ENCODE measurements at places on chromosomes 12 and 14.

DNA sequence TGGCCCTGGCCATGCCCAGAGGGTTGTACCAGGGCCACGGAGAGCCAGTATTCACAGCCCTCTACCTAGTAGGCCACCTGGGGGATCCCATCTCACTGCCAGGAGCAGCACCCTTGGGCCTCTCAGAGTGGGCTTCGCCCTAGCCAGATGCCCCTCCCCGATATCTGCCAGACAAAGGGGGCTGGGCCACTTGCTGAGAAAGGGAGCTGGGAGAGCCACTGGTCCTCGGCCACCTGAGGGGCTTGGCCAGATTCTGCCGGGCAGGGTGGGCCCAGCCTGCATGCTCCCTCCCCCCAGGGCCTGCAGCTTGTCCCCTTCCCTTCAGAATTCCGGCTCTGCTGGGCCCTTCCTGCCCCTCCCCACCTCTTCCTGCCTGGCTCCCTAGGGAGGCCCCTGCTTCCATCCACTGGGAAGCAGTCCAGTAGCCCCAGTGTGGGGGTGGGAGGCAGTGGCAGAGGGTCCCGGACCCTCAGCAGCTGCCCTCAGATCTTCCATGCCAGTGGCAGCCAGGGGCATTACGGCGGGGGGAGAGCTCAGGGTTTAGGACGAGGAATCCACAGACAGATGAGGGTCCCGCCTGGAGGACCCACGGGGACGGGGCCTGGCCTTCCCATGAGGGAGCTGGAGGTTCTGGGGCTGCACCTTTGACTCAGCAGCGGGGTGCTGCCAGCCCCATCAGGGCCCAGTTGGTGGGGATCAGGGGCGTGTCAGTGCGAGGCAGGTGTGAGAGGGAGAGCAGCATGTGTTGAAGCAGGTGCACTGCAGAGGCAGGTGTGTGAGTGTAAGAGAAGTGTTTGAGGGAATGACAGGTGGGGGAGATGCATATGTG, 2.4 kb downstream of the CRIP2 start:
- no peak for DNase-seq

DNA sequence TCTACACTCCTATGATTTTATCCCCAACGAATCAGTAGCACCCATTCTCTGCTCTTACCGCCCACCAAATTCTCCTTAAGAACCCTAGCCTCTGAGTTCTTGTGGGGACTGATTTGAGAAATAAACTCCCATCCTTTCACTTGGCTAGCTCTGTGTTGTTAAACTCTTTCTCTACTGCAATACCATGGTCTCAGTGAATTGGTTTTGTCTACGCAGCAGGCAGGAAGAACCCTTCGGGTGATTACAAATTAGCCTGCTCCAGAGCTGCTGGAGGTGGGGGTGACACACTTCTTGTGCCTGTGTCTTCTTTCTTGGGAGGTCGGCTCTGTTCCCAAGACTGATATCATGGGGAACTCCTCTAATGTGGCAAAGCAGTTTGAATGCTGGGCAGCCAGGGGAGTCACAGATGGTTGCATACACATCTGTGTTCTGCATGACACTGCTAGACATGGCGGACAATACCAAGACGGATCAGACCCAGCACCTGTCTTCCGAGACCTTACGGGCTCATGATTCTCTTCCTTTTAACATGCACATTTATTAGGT, 1.6 kb upstream of the C1S start:
- DNase-seq = no peak

GRCh38 chr12:126219139-126219538, 1153.9 kb downstream of the AACS start:
- DNase-seq = no peak

GRCh38 chr14:34782031-34782430, 67.6 kb upstream of the CFL2 start:
- no peak for DNase-seq

GRCh38 chr14:100618318-100618693, 31.1 kb upstream of the BEGAIN start:
- DNase-seq = no peak

DNA sequence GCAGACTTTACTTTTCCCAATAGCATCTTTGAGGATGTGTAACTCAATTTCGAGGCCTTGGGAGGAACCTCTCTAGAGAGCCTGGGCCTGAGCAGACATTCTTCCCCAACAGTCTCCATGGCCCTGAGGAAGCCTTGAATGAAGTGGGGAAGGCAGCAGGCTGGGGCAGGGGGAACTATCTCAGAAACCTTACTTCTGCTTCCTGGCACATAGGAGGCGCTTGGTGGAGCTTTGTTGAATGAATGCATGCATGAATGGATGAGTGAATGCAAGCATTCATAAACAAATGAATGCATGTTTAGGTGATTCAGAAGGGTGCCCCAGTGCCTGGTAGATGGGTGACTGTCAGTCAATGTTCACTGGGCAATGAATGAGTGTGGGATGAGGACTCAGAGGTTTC, 58.3 kb downstream of the GALNT16 start:
- no peak for DNase-seq

- peak; percentile 49 for DNase-seq
Observed at GRCh38 chr14:68937471-68938270, 41.4 kb downstream of the ACTN1 start.

DNA sequence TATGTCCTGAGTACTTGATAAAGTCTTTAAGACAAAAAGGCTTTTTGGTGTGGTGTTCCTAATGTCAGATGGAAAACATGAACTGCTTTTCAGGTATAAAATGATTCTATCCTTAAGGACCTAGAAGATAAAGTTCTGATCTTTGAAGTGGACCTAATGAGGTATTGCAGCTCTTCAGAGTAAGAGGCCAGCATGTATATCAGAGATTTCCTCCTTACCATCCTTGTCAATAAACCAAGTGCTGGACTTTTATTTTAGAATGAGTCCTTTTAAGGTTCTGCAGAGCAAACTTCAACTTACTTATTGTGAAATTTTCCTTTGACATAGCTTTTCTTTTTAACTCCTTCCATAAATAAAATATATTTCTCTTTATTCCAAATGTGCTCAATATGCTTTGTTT, 50.1 kb downstream of the UNC79 start:
- no peak for DNase-seq

GRCh38 chr12:57330992-57331391, 80.0 kb upstream of the STAC3 start:
- DNase-seq = no peak

GRCh38 chr12:59080101-59080500, 159.8 kb upstream of the LRIG3 start:
- no peak for DNase-seq

DNA sequence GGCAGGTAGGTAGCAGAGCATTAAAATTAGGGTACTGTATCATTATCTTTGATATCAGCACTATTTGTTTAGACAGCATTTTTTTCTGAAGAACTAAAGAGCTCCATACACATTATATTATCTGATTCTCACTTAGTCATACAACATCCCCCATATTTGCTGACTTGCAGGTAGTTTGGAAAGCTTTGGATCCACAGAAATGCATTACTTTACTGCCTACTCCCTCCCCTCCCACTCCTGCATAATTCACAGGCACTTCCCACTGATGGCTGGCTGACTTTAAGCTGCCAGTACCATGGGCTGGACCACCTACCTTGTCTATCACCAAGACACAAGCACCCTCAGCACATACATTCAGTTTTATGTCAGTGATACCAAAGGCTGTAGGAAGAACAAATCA, 110.4 kb downstream of the SLC8A3 start:
- DNase-seq = no peak

GRCh38 chr14:37579274-37579673, 15.8 kb downstream of the FOXA1 start:
- DNase-seq = no peak

GRCh38 chr12:44889162-44889561, 13.0 kb upstream of the NELL2 start:
- no peak for DNase-seq

GRCh38 chr12:11959117-11959823, 111.5 kb upstream of the BCL2L14 start:
- DNase-seq = no peak

DNA sequence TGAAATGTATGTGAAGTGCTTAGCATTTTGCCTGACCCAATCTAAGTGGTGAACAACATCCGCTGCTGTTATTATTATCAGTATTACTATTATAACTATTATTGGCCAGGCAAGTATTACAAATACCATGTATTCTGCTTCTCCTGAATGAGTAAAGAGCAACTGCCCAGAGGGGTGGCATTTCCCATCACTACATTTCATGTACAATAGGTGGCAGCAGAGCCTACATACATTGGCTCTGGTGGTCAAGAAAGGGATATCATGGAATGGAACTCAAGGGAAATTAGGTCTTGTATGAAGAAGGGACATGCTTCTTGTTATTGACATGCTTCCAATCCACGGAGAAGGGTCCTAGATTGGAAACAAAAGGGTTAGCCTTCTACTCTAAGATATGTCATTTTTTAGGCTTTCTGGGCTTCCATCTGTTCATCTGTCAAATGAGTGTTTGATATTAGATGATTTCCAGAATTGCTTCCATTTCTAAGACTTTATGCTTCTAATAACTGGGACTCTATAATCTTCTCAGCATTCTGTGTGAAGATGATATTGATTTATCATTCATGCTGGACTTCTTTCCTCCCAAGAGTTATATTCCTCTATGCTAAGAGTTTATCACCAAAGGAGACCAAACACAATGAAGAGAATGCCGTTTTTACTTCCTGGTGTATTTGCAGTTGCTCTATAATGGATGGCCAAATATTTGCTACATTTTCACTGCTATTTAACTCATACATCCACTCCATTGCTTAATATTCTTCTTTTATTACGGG, 239.1 kb downstream of the SSPN start:
- DNase-seq = no peak

GRCh38 chr14:89201645-89202044, 215.4 kb downstream of the FOXN3 start:
- DNase-seq = no peak

GRCh38 chr14:92525322-92526095, 11.9 kb downstream of the RIN3 start:
- no peak for DNase-seq

All from naive thymus-derived CD8-positive, alpha-beta T cell (primary cell).